ENCODE measurements at places on chromosomes 12 and 14. TPM values are rescaled to one million over a fixed set of nuclear protein-coding genes. Genes with fewer than 3 reads are reported as not detected.
A peak's percentile ranks its signal among the peaks of the same experiment; 100 is the strongest.

DNA sequence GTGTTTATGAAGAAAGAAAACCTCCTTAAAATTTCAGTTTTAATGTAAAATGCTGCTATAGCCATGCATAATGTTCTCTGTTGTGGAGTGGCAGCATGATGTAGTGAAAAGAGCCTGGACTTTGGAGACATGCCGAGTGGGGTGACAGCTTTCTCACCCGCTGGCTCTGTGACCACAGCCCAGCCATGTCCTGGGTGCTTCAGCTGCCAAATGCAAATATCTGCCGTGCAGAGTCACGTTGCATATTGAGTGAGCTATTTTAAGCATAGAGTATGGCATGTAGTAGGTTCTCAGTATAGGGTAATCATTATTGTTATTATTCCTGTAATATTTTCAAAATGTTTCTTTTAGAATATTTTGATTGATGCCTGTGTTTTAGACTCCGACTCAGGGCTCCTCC is 15.5 kb upstream of the TCTN2 start:
- peak; percentile 34 for DNase-seq

- no peak for DNase-seq
These were observed 369 bp downstream of the DEPDC4 start for GRCh38 chr12:100266585-100266834.

- DNase-seq = no peak
These were observed 9.3 kb upstream of the SERPINA5 start for GRCh38 chr14:94571950-94572349.

GRCh38 chr14:80792771-80793170 is 148.8 kb downstream of the CEP128 start:
- DNase-seq = no peak

DNA sequence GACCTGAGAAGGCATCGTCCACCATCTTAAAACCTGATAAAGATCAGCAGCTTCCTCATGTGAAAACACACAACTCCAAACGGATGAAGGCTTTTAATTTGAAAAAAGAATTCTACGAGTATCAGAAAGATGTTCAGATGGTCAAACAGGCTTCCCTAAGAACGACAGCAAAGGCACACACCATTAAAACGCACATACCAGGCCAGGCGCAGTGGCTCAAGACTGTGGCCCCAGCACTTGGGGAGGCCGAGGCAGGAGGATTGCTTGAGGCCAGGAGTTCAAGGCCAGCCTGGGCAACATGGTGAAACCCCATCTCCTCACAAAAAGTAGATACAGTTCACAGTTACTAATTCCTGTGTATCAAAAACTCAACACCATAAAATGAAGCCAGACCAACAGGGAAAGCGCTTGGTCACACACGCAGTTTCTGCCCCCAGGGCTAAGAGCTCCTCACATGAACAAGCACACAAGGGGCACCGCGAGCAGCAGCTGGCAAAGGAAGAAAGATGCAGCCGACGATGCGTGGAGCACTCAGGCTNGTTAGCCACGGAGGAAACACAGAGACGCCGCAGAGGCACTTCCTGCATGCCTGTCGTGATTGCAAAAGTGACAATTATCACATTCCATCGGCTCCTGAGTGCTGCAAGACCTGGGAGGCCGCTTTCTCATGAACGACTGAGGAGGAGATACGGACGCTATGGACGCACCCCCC is 78.0 kb downstream of the NOC4L start:
- DNase-seq = peak; percentile 75

DNA sequence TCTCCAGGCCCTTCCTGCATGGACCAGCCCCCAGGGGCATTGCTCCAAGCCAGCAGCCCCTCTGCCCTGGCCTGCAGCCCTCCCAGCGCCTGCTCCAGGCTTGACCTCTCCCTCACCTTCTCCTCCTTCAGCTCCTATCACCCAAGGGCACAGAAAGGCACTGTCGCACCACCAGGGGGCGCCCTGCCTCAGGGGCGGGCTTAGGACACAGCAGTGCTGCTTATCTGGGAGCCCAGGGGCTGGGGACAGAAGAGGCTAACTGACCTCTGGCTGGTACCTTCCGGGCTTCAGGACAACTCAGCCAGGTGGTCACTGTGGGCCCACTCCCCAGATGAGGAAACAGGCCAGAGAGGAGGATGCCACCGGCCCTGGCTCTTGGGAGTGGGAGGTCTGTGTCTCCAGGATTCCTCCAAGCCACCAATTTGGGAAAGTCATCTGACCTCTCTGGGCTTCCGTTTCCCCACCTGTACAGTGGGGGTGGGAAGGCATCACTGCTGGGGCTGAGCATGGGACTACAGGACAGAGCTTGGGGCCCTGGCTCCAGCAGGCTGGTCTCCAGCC is 25.3 kb upstream of the GPR132 start:
- DNase-seq = peak; percentile 82

Gene PPP1R1A
- total RNA-seq = not detected

Gene C1S
- total RNA-seq = 3.6 TPM

Gene CCDC175
- total RNA-seq = not detected

Gene ZDHHC17
- total RNA-seq = 32.8 TPM

Gene KRT82
- not detected for total RNA-seq

Data from OCI-LY7 (cell line).